ENCODE measurements at places on chromosomes 6 and 20.
A peak's percentile ranks its signal among the peaks of the same experiment; 100 is the strongest.

DNA sequence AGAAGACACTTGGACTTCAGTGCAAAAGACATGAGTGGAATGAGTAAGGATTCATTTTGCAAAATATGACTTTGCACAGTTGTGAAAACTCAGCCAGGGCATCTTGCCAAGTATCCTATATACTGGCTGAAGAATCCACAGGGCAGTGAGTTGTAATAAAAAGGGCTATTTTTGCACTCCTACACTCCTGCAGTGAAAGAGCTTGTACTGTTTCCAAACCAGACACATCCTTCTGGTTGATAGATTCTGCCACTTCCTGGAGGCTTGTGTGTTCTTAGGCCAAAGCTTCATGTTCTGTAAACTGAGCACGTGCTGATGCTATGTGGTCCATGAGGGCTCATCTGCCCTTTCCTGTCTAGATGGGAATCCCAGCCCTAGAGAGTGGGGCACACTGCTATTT, 34.9 kb downstream of the GMPR start:
- no peak for DNase-seq

DNA sequence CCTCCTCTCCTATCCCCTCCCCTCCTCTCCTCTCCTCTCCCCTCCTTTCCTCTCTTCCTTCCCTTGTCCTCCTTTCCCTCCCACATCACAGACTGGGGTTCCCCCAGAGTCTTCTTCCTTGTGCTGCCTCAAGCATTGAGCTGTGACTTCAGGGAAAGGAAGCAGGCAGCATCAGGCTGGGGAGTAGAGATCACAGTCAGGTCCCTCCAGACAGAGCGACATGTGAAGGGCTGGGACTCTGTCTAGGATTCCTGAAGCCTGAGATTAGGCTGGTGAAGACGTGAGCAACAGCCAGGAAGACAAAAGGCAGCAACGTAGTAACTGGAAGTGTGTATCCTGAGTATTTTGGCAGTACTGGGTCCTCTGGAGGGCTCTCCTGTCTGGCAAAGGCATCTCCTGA, 265.4 kb upstream of the SUPT3H start:
- no peak for DNase-seq

DNA sequence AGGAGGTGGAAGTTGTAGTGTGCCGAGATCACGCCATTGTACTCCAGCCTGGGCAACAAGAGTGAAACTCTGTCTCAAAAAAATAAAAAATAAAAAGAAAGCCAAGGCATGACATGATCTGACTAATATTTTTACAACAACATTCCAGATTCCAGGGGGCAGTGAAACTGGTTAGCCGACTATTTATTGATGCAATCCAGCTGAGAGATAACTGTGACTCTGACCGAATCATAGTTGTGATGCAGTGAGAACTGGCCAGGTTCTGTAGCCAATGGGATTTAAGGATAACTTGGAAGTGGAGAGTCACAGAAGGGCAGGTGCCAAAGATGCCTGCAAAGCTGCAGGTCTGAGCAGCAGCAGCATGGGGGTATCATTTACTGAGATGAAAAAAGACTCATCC, 82.9 kb upstream of the TSHZ2 start:
- no peak for DNase-seq

GRCh38 chr6:33235221-33235634, 26.9 kb downstream of the RING1 start:
- DNase-seq, result no peak

DNA sequence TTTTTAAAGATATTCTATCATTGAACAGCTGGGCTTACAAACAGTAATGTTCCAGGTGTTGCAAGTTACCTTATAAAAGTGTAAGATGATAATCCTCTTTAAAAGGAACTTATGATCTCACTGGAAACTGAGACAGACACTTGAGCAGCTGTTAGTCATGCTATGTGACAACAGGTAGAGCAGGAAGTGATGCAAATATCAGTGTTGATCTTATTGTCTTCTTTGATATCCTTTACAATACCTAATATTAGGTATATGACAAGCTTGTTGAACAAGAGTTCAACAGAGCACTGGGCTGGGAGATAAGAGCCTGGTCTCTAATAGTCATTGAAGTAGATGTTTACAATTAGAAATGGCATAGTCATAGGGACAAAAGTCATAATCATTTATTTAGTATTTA, 150.0 kb downstream of the UBE3D start:
- no peak for DNase-seq

DNA sequence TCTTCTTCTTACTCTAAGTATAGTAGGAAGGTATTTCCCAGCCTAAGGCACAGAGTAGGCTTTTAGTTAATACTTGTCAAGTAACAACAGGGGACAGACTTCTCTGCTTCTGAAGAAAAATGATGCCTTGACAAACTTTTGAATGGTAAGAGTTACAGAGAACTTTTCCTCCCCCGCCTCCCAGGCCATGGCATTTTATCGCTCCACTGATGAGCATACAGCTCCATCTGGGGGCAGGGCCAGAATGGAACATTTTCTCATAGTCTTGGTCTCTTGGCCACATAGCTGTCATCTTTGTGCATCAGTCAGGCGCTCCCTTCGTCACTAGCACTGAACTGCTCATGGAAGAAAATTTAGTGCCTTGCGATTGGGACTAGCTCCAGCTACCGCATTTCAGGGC, 1066.8 kb upstream of the CITED2 start:
- no peak for DNase-seq

DNA sequence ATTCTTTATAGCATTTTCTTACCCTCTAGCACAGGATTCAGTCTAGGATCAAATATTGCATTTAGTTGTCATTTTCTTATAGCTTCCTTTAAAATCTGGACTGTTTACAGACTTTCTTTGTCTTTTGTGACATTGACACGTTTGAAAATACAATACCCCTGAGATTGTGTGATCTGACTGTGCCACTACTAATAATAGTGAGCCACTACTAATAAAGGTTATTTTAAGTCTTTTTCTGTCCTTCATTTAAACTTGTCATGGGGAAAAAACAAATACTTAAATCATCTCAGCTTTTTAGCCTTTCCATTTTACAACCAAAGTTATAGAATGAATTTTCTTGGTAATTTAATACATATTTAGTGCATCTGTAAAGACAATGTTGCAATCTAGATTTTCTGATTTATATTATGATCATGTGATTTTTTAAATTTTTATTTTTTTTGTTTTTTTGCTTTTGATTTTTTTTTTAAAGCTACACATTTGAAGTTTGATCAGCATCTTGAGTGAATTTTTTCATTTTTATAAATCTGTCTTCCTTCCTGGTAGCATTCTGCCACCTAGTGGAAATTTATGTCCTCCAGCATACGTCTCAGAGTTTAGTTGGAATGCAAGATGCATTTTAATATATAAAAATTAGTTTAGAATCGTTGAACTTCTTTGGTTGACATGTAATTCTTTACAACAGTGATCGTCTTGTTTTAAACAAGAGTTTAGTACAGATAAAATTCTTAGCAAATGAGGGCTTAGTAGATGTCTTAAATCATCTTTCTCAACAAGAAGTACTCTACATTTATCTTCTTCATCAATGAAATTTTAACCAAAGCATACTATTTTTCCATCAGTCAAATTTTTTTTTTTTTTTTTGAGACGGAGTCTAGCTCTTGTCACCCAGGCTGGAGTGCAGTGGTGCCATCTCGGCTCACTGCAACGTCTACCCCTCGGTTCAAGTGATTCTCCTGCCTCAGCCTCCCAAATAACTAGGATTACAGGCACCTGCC, 119.4 kb downstream of the NCOA3 start:
- peak; percentile 50 for DNase-seq

GRCh38 chr6:97186416-97186999, 96.5 kb downstream of the MMS22L start:
- peak; percentile 1 for DNase-seq

Data from bone marrow (tissue), 2 donors.